Mucosa of descending colon (tissue), 3 donors: ENCODE measurements at places on chromosomes 5 and 9. TPM values are rescaled to one million over a fixed set of nuclear protein-coding genes. Genes with fewer than 3 reads are reported as not detected.

The TMEM174 gene
- total RNA-seq, result not detected

The QRFP gene
- 0.24 TPM for total RNA-seq

The PCDHA6 gene
- 0.29 TPM for total RNA-seq

The SOX30 gene
- 0.22 TPM for total RNA-seq

The PPIC gene
- total RNA-seq, result 68.8 TPM

The SLCO6A1 gene
- total RNA-seq, result not detected

The PKD2L2 gene
- not detected for total RNA-seq

The ANKRD18B gene
- 0.49 TPM for total RNA-seq

The PCDHA7 gene
- 0.35 TPM for total RNA-seq

The IL9 gene
- total RNA-seq, result not detected

DNA sequence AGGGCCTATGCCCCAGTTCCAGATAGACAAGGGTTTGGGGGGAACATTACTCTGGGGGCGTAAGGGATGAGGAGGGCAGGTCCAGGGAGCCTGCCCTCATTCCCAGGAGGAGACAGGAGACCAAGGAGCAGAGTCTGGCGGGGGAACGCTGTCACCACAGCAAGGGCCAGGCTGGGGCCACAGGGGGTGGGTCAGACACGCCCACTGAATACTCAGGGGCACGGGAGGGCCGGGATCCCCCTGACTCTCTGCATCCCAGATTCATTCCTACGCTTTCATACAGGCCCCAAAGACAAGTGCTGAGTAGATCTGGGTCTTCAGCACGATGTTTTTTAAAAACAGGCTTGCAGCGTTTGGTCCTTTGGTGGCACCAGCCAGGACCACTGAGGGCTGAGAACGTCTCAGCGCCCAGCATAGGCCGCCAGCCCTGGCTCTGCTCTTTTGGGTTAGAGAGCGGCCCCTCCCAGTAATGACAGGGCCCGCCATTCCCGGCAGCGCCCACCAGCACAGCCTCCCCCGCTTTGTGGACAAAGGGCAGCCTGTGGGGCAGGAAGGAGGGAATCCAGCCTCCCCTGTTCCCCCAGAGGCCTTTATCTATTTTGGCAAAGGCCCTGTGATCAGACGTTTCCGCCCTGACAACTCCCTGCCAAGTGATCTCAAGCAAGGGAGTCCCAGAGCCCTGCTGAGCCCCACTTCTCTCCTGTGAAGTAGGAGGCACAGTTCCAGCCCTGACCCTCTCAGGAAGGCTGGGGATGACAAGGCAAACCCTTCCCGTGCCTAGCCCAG, 24.9 kb downstream of the NEK6 start:
- DNase-seq, result peak; percentile 49

DNA sequence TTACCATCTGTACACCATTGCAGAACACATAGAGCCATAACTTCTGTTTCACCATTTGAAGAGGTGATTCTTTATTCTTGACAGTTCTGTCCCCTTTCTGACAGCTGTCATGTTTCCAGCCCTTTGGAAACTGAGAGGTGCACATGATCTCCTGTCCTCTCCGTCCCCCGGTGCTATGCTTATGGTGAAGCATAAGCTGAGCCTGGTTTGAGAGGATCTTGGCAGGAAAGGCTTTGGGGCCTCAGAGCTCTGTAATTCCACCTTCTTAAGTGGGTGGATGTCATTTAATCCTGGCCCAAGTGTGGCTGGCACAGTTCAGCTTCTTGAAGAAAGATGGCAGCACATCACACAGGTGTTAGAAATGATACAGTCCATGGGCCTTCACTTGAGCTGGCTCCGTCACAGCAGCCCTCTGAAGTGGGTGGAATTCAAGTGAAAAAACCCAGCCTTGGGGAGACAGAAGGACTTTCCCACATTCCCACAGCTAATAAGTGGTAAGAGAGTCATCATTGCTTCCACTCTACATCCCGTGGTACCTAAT, 30.7 kb upstream of the GRPEL2 start:
- DNase-seq, result no peak

GRCh38 chr5:150904479-150905311, at the start of gene ZNF300:
TSS of gene ZNF300 (minus strand) at chr5:150904980. CDS start at chr5:150903155, 1,825 bp downstream.
- DNase-seq, result peak; percentile 85

- no peak for DNase-seq
These were observed 58.3 kb upstream of the KLF4 start for GRCh38 chr9:107547772-107548297.

- DNase-seq, result peak; percentile 26
These were observed 193.3 kb downstream of the NTRK2 start for GRCh38 chr9:84862810-84863287.

GRCh38 chr5:169860585-169860984, 119.7 kb downstream of the INSYN2B start:
- DNase-seq, result no peak

GRCh38 chr5:100575815-100576214, 40.6 kb downstream of the FAM174A start:
- DNase-seq, result no peak

GRCh38 chr5:34686762-34687268, 30.7 kb downstream of the RAI14 start:
- peak; percentile 56 for DNase-seq

- DNase-seq, result no peak
These were observed 174.8 kb downstream of the CDK5RAP2 start for GRCh38 chr9:120405134-120405533.

GRCh38 chr9:69569738-69570451, 102.3 kb downstream of the APBA1 start:
- no peak for DNase-seq

DNA sequence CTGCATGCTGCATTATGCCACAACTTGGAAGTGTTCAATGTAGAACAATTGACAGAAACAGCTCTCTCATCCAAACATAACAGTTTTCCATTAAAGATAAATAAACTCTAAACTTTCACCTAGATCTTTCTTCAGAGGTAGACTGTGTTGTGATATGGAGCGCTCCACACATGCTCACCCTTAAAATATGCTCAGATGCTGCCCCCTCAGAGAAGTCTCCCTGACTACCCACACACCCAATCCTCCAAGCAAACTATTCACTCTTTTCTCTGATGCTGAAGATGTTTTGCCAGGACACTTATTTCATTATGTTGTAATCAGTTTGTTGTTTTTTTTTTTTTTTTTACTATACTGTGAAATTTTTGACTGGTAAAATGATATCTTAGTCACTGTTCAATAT, 206.6 kb upstream of the RASA1 start:
- no peak for DNase-seq

DNA sequence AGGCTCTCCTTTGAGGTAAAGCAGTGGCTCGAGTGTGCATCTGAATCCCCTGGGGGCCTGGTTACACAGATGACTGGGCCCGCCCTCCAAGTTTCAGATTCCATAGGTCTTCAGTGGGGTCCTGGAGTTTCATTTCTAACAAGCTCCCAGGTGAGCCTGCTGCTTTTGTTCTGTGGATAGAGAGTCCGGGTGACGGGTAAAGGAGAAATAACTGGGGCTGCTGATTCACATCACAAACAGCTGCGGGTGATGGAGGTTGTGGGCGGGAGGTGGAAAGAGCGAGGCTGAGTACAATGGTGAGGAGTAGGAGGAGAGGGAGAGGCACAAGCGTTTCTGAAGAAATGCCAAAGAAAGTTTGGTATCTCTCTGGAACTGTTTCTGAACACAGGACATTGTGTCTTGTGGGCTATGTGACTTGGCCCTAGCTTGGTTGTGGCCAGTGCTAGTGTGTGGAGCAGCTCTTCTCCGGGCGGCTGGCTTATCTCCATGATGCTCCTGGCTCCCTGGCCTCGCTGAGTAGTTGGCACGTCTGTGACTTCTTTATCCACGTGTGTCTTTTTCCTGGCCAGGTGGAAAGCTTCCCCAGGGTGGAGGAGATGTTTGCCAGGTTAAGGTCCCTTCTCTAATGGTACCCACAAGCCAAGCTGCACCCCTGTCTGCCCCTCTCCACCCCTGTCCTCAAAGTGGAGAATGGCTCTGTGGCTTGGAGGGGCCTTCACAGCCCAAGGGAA, 61.7 kb downstream of the HSPA4 start:
- DNase-seq, result no peak

DNA sequence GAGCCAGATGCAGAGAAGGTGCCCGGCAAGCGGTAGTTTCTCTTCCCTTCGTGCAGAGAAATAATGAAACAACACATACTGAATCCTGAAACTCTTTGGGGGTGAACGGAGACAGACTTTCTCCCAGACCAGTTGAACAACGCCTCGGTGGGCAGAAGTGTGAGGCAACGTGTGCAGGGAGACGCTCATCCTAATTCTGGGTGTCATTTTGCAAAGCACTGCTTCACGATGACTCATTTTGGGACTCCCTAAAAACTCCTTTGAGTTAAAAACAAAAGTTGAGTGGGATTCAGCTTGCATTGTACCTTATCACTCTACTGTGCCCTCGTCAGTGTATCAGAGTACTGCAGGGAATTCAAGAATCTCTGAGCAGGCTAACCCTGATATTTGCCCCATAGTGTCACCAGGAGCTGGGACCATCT, 3.5 kb upstream of the NEK6 start:
- no peak for DNase-seq

DNA sequence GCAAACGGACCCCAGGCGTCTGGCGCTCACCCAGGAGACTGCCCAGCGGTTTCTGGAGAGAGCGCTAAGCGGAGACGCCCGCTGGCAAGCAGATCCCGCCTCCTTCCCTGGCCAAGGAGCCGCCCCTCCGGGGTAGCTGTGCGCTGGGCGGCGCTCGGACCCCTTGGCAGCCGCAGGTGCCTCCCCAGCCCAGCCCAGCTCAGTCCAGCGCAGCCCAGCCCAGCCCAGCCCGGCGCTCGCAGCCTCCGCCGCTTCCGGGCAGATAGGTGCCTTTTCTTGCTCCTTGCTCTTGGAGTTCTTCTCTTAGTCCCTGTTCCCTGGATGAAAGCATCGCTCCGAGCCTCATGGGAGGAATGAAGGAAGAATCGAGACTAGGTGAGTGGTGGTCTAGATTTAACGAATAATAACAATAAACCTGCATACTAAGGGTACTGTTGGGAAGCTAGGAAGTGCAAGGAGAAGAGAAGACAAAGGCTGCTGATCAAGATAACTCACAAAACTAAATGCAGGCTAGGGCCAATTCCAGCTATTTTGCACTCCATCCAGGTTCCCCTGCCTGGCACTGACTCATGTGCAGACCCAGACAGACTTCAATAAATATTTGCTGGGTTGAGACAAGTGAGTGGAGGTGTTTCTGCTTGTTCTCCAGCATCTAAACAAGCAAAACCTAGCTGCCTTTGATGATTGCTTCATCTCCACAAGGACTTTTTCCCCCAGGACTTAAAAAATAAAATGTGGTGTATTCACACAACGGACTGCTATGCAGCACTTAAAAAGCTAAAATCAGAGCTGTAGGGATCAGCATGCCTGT, at the start of gene STK32A:
STK32A (plus strand) TSS at position 202 of the 811 bp plus-strand sequence. CDS start 4,609 bp downstream, outside the sequence.
- DNase-seq, result peak; percentile 57

DNA sequence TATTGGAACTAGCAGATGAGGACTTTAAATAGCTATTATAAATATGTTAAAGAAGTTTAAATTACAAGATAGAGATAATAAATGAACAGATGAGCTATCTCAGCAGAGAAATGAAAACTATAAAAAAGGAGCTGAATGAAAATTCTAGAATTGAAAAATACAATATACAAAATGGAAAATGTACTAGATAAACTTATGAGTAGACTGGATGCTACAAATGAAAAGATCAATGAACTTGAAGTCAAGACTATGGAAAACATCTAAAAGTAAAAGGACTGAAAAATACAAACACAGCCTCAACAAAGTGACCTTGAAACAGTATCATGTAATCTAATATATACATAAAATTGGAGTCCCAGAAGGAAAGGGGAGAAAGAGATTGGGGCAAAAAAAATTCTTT, 10.7 kb upstream of the PDLIM4 start:
- DNase-seq, result no peak

- no peak for DNase-seq
These were observed 1.2 kb downstream of the IRX1 start for GRCh38 chr5:3596857-3597166.

- DNase-seq, result no peak
These were observed 65.1 kb downstream of the MACROH2A1 start for GRCh38 chr5:135333732-135334515.

DNA sequence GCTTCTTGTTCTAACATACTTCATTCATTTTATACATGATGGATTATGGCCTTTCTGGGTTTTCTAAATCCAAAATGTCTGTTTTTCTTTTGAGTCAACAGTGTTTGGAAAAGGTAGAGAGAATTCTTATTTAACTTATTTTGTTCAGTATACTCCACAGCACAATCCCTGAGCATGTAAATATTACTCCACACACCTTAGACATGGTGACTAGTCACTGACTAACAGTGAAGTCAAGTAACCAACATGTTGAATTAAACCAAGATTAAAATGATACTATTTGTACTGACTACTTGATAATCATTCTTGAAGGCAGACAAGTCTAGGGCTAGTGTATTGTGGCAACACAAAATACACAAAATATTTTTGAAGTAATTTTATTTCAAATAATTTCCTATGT, 55.0 kb downstream of the HAPLN1 start:
- no peak for DNase-seq

DNA sequence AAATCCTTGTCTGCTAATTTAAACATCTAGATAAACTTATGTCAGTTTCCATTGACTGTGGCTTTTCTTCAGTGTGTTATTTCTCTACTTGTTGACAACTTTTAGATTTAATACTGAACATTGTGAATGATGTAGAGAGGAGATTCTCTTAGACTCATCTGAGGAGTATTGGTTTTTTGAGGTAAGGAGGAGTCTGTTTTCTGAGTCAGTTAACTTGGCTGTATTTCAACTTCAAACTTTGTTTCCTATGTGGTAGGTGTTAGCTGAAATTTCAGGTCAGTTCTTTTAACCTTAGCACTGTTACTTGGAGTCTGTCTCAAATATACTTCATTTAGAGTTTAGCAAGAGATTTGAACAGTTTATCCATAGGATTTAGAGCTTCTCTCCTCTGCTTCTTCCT, 67.9 kb downstream of the XRCC4 start:
- DNase-seq, result no peak

GRCh38 chr9:101509572-101509971, 24.1 kb upstream of the RNF20 start:
- no peak for DNase-seq

DNA sequence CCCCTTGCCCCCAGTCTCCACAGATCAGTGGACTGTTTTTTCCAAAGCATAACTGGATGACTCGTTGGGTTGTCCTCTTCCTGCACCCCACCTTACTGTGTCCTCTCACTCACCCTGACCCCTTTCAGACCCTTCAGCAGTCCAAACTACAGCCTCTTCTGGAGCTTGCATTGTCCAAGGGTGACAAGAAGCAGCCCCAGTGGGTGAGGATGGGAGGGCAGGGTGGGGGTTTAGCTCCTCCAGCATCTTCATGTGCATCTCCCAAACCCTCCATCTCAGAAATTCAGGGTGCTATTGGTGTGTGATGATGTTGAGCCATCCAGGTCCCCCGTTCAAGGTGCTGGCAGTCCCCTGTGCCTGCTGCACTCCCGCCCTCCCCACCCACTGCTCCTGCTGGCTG, 62.4 kb upstream of the COL15A1 start:
- DNase-seq, result no peak

- no peak for DNase-seq
These were observed 128.3 kb downstream of the C5orf15 start for GRCh38 chr5:133840168-133840567.

DNA sequence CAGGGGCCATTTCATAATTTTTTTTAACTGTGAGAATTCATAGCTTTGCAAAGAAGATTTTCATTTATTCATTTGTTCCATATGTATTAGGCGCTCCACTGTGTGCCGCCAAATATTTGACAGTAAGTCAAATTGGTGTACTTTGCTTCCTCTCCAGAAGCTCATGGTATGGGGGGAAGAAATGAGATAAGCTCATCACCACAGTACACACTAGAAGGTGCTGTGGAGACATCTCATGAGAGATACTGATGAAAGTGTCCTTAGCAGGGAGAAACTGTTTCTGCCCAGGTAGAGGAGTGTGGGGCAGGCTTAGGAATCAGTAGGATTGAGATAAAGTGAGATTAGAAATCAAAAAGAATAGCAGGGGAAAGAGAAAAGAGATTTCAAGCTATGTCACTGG, 136.2 kb downstream of the CDH6 start:
- DNase-seq, result no peak
